ENCODE measurements at places on chromosomes 2 and 18.

DNA sequence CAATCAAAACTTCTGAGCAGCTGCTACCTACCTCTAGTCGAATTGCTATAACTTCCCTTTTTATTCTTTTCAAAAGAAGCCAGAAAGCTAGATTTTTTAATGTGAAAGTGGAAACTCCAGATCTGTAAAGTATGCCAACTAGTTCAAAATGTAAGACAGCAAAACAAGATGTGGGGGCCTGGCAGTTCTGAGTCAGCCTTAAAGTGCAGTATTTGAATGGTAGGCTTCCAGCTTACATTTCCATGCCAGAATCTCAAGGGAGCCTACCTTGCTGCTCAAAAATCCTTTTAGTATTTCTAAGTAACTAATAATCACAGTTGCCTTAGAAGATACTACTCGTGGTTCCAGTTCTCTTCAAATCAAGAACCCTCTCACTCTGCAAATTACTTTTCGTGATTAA is 1288.7 kb downstream of the LRP1B start:
- no peak for DNase-seq

DNA sequence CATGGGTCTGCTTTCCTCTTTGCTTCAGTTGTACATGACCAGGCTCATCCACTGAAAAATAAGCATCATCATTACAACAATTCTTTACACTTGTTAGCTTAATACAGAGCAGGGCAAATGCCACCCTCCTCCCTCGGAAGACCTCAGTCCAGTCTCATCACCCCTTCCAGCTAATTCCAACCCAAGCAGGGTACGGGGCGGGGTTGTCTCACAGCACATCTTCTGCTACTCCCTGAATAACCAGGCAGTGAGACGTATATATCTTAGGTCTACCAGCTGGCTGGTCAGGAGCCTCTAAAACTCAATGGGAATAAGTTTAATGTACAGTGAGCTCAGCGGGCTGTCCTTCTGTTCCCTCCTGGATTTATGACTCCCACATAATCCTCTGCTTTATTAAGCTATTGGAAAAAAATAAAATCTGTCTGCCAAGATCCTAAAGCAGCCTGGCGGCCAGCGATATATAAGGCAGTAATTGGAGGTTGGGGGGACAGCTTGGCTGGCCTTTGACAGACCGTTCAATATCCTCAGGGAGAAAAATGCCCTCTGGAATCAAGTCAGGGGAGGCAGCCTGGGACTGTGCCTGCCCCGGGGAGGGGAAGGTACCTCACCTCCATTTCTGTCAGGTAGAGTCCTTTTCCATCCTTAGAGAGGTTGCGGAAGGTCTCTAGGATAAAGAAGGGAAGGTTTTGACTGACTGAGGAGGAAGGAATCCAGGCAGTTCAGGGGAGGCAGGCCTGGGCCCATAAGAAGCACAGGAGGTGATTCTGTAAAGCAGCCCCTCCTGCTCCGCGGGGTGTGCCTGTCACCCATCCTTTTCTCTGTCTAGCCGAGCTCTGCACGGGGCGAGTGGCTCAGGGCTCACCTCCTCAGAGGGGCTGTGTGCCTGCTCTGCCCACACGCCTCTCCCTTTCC is 76.3 kb downstream of the CAPN13 start:
- DNase-seq: peak; percentile 48

GRCh38 chr2:170928036-170928823 is 823 bp upstream of the GORASP2 start:
- DNase-seq: no peak

GRCh38 chr2:96105994-96106715 is 10.2 kb downstream of the ADRA2B start:
- peak; percentile 21 for DNase-seq

DNA sequence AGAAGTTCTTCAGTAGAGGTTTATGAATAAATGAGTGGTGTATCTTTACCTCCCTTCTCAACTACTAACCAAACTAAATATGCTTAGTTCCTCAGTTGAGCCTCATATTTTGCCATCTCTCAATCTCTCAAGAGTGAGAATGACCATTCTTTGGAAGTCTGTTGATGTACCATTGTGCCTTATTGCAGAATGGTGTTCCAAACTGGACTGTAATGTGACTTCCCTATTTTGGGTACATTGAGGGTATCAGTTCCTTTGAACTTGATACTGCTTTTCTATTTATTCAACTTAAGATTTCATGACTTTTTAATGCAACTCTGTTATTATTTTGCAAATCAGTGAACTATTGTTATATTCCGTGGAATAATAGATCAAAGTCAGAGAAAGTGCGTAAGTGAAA is 159.4 kb downstream of the PTPRM start:
- no peak for DNase-seq

- DNase-seq: no peak
Measured at GRCh38 chr18:53153281-53153680, 813.3 kb downstream of the DCC start.

GRCh38 chr2:40287195-40287594 is 164.7 kb downstream of the SLC8A1 start:
- no peak for DNase-seq

DNA sequence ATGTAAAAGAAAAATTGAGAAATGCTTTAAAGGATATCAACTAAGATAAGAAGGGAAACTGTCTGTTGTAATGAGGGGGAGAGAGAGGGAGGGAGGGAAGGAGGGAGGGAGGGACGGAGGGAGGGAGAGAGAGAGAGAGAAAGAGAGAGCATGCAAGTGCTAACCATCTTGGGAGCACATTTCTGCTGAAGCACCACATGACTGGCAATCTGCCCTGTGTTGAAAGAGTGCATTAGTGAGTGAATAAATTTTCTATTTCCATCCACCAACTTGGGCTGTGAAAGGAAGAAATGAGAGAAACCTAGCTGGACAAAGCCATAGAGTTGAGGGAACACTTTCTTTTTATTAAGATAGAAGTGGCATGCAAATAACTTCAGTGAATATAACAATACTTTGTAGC is 110.7 kb downstream of the TMX3 start:
- no peak for DNase-seq

GRCh38 chr2:15602393-15602792 is 10.7 kb downstream of the DDX1 start:
- no peak for DNase-seq

GRCh38 chr2:79941179-79941578 is 363.4 kb downstream of the LRRTM1 start:
- DNase-seq: no peak

DNA sequence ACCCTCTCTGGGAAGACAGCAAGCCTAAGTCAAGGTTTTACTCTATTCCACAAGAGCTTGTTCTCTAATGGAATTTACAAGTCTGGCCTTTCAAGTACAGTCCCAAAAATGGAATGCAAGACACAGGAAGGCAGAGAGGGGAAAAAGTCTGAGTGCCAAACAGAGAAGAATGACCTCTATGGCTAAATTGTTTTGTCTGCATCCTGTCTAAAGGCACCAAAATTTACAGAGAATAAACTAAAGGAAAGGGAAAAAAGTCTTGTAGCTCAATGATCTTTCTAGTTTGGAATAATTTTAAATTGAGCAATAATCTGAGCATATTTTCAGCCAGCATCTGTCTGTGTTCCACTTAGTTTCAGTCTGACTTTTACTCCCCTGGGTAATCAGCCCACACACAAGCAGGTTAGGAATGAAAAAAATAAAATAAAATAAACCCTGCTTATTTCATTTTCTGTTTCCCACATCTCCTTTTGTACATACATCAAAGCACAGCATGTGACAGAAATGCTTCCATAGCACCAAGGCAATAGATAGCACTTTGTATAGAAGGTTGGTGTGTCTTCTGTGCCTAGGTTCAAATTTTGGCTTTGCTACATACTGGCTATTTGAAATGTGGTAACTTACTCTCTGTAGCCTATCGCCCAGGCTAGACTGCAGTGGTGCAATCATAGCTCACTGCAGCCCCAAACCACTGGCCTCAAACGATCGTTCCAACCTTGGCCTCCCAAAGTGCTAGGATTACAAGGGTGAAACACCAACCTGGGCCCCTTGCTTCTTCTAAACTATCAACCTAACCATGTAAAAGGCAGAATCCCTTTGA is 105.1 kb downstream of the SLC8A1 start:
- DNase-seq: no peak

GRCh38 chr18:39886136-39886535 is 2068.9 kb upstream of the PIK3C3 start:
- DNase-seq: no peak

DNA sequence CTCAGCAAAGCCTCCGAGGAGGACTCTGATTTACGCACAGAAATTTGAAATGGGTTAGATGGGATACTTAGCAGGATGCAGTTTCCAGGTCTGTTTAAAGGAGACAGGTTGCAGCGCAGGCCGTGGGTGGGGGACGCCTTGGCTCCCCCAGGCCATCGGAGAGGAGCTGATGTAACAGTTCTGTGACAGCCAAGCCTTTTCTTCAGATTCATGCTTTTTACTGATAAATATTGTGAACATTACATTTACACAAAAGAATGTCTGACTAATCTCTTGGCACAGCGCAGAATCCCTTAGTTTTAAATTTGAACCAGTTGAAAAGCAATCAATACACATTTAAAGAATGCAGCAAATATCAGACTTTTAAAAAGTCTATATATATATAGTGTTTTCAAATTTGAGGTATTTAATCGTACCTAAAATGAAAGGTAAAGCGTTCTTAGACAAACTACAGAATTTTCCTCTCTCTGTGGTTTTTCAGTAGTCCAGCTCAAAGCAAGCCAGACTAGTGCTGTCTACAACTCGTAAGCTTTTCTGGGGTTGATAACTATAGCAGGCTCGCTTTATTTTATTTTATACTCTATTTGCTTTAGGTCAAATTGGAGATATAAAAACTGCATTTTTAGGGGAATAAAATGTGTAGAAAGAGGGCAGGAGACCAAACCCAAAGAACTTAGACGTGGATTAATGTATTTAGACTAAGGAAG is 221.9 kb downstream of the PIEZO2 start:
- no peak for DNase-seq

DNA sequence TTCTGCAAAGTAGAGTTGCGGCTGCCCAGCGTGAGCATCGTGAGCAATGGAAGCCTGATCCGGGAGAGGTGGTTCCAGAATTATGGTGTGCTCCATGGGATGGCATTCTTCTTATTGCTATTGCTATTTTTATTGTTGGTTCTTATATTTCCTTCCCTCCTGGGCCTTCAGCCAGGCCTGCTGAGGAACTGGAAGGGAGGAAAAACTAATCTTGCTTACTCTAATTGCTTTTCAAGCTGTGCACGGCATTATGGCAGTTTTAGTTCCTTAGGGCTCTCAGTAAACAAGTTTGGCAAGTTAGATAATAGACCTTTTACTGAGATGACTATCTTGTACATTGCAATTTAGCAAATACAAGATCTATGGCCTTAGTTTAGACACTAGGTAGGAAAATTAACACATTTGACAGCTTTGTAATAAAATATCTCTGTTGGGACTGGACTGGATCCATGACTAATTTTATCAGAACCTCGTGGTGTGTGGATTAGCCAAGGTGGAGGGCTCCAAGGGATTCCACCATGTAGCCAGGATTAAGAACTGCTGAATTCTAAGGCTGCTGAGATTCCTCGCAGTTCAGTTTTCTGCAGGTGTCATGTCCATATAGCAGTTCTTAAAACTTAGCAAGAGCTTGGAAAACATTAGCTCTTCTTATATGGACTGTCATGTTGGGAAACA is 6.0 kb downstream of the RSAD2 start:
- no peak for DNase-seq

- no peak for DNase-seq
Measured at GRCh38 chr2:203532957-203533658, 2.0 kb downstream of the RAPH1 start.

DNA sequence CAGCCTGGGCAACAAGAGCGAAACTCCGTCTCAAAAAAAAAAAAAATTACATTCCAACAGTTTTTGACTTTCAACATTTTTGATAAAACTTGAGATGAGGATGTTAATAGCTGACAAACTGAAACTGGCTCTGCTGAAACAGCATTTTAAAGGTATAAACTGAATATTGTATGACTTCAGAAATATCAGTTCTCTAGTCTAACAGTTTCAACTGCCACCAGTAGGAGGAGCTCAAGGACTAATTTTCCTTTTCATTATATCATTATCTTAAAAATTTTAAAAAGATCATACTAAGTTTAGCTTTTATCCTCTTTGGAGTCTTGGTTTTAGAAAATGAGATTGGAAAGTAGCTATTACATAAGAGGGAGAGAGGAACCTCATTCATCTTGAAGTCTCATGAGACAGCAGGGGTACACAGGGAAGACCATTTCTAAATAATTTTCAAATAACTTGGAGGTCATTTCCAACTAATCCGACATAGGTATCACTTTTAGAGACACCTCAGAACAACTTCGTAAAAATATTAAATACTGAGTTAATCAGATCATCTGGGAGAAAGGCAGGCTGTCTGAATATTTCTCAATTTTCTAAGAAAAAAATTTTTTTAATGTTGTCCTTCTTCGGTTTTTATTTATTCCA is 37.6 kb upstream of the MCM6 start:
- DNase-seq: no peak

- DNase-seq: no peak
Measured at GRCh38 chr2:222751238-222751637, 79.8 kb downstream of the MOGAT1 start.

DNA sequence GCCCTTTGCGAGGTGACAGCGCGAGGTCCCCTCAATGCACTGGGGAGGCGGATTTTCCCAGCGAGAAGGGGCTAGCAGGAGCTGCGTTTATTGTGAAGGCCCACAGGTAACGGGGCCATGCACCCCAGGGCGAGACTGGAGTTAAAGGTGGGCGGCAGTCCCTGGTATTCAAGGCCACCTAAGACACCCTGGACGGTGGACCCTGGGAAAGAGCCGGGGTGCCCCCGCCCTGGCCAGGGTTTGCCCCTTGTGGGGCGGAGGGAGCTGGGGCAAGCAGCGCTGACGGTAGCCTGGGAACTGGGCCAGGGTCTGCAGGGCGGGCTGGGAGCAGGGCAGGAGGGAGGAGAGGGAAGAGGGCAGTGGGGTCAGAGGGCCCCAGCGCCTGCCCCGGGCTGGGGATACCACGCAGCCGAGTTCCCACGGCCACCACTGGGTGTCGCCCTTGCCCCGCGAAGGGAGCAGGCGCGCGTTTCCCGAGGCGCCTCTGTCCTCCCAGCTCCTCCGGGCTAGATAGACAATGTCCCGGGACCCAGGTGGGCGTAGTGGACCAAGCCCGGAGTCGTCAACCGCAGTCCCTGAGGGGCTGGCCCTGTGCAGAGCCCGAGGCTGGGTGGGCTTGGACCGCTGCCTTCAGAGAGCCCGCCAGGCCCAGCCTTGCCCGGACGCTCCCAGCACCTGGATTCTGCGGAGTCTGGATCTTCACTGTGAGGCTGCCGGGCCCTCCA is 80.2 kb downstream of the SMAD4 start:
- DNase-seq: peak; percentile 84

DNA sequence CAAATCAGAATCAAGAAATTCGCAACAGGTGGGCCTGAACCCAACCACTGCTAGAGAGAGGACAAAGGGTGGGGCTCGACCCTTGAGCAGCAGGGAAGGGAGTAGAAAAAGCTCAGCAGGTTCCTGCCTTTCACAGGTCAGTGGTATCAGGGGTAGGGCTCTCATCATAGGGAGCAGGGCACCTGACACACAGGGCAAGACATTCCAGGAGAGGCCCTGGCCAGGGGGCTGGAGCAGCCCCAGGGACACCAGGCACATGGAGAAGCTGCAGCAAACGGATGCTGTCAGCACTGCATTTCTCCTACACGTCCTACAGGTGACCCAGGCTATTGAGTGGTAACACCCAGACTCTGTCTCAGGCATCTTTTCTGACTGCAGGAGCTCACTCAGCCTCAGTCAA is 17.2 kb upstream of the MLPH start:
- peak; percentile 43 for DNase-seq

All from upper lobe of right lung (tissue), 1 donor.